Lung microvascular endothelial cell (primary cell): ENCODE measurements at places on chromosomes 5 and 9. TPM values are rescaled to one million over a fixed set of nuclear protein-coding genes. Genes with fewer than 3 reads are reported as not detected.

DNA sequence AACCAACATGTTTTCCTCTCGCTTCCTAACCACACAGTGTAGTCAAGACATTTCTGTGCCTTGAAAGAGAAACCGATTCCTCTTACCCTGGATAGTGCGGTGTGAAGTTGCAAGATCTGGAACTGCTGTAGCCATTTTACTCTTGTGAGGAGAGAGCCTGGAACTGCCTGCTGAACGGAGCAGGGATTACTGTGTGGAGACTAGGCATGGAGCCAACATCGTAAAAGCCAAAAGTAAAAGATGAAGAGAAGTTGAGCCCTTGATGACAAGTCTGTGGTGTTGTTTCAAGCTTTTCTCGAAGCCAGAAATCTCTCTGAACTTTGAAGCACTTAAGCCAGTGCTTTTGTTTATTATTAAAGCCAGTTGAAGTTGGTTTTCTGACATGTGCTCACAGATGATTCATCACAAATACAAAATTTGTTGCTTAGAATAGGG lies 110.1 kb upstream of the GRIN3A start:
- no peak for DNase-seq

- peak; percentile 94 for DNase-seq
These were observed 250.2 kb upstream of the PTGER4 start for GRCh38 chr5:40429258-40430100.

GRCh38 chr5:89443508-89443907 lies 560.5 kb upstream of the MEF2C start:
- no peak for DNase-seq

DNA sequence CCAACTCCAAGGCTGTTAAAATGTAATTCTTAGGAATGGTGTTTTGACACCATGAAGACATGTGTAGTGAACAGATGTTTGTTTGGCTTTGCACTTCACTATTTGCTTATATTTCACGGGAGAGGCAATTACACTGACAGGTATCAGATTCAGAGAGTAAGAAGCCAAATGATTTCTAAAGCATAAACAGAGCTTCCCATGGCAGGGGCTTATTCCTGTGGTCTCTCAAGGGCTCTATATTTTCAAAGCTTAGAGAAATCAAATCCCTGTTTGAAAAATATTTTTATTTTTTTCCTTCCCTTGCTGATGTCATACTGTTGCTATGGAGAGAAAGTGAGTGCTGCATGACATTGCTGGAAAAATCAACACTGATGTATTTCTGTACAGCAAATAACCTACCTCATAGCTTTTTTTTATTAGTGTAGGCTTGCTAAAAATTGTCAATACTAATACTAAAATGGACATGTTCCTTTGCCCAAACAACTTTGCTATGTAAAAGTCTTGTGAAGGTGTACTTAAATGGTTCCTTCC lies 161.4 kb downstream of the GIN1 start:
- peak; percentile 75 for DNase-seq

DNA sequence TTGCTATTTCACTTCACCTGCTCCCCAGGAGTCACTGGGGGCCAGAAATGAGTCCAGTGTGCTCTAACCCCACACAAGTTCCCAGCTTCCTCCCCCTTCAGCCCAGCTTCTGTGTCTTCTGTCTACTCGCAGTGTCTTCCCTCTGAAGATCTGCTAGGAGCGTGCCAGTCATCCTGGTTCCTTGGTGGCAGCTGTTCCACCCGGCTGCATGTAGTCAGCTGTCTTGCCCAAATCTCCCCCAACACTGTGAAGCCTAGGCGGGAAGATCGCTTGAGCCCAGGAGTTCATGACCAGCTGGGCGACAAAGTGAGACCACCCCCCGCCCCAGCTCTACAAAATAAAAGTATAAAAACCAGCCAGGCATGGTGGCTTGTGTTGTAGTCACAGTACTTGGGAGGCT lies 154.0 kb downstream of the GDNF start:
- DNase-seq: no peak

DNA sequence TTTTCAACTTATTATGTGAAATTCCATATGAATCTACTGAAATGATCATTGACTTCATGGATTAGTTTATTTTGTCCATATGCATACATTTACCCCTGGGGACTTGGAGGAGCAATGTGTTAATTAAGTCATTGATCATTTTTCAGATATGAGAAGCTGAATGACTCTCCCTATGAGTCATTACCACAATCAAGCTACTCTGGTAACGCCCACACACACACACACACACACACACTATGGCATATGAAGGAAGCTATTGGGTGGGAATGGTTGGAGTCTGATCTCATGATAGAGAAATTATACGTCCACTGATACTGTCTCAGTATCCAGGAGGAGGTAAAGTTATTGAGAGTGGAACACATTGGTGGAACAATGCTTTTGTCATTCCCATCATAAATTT lies 528.9 kb downstream of the AGTPBP1 start:
- no peak for DNase-seq

GRCh38 chr5:75536147-75536546 lies 24.5 kb downstream of the POLK start:
- DNase-seq: no peak

- DNase-seq: no peak
These were observed 42.6 kb downstream of the HACD4 start for GRCh38 chr9:20988671-20989315.

DNA sequence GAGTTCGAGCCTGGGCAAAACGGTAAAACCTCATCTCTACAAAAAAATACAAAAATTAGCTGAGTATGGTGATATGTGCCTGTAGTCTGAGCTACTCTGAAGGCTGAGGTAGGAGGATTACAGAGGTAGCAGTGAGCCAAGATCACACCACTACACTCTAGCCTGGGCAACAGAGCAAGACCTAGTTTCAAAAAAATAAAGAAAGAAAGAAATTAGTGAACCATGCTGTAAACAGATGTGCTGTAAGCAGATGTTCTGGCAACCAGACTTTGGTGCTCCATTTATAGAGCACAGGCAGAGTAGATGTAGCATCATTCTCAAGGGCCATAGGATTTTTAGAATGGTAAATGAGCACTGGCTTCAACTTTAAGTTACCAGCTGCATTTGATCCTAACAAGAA lies 115.4 kb downstream of the ST8SIA4 start:
- DNase-seq: no peak

- DNase-seq: no peak
These were observed 2.7 kb downstream of the CDC14B start for GRCh38 chr9:96616817-96617438.

DNA sequence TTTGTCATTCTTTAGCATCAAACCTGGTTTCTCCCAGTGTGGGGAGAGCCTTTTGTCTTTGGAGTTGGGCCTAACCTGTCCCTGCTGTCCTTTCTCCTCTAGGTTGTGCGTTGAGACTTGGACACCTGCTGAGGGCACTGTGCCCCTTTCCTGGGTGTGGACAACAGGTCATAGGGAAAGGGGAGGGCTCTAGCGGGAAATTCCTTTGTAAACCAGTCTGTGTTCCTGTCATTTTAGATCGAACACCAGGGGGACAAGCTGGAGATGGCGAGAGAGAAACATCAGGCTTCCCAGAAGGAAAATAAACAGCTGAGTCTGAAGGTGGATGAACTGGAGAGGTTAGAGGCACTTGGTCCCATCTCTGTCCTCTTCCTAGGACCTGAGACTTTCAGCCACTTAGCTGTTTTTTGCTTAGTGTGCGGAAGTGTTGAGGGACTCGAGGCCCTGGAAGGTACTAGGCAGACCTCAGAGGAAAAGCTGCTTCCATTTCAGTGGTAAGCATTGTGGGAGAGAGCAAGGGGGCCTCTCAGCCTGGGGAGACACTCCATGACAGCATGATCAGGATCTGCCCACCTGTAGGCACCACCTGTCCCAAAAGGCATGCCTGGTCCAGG lies 8.6 kb upstream of the GLE1 start:
- DNase-seq: no peak

- no peak for DNase-seq
These were observed 9.8 kb downstream of the NHP2 start for GRCh38 chr5:178143901-178144300.

DNA sequence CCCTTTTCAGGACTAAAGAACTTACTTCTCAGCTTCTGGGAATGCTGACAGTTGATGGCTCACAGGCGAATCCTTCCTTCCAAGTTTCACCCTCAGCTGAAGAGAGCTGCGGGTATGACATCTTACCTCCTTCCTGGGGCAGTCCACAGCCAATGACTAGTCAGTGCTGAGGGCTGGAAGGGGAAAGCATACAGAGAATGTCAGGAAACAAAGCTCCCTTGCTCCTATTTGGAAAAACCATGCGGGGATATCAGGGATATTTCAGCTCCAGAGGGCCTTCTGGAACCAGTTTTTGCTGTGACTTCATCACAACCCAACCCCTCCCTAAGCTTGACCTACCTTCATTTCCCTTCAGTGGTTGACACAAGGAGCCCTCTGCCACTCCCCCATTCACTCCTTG lies 15.7 kb downstream of the FTMT start:
- no peak for DNase-seq

DNA sequence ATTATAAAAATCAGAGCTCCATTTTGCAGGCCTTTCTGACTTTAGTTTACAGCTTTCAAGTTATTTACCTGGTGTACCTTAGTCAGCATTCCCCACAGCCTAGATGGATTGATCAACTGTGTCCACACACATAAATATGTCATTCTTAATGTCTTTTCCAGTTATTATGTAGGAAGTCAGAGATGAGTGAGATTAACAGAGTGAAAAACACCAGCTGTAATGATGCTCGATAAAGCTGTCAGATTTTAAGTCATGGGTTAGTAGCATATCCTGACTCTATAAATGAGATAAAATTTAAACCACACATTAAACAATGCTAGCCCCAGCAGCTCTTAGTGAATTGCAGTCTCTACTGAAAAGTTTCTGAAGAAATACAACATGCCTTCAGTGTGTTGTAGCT lies 48.9 kb downstream of the NUDT12 start:
- DNase-seq: no peak

- DNase-seq: no peak
These were observed 84.4 kb upstream of the RARS1 start for GRCh38 chr5:168401880-168402279.

GRCh38 chr9:99980598-99980997 lies 74.1 kb downstream of the STX17 start:
- no peak for DNase-seq

- DNase-seq: no peak
These were observed 1049.4 kb upstream of the NUDT12 start for GRCh38 chr5:104612005-104612404.

DNA sequence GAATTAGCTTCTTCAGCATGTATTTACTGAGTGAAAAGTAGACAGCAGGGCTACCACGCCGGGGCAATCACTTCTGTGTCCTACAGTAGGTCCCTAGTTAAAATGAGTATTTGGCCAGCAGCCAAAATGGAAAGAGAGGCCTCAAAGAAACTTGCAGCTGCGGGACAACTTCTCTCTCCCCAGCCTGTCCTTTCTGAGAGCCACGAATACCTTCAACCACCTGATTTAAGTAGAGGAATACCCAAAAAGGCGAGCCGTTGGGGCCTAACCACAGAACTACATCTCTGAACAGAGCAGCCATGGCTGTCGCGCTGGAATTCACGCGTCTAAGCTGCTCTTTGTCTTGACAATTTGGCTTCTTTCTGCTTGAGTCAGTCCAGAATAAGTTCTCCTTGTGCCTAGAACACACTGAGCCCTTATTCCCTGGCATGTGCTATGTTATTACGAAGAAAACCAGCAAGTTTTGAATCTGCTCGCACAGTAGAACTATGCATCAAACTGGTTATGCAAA lies 43.8 kb upstream of the GOLPH3 start:
- DNase-seq: no peak

DNA sequence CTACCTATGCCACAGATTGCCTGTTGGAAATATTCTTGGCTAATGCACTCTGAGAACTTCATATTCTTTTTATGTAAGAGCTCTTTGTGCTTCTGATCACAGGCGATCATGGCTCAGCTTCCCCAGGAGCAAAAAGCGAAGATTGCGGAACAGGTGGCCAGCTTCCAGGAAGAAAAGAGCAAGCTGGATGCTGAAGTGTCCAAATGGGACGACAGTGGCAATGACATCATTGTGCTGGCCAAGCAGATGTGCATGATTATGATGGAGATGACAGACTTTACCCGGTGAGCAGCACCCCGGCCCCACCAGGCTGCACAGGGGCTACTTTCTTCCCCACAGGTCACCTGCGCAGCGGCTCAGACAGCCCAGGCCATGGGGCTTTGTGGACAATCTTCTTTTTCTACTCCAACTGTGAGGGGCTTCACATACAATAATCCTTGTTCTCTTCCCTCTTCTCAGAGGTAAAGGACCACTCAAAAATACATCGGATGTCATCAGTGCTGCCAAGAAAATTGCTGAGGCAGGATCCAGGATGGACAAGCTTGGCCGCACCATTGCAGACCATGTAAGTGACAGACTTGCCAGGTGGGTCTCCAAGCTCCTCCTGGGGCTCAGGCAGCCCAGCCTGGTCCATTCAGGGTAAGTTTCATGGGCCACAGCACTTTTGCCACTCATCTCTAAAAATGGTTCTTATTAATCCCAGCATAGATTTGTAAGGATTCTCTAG lies 55.4 kb upstream of the LRRTM2 start:
- no peak for DNase-seq

DNA sequence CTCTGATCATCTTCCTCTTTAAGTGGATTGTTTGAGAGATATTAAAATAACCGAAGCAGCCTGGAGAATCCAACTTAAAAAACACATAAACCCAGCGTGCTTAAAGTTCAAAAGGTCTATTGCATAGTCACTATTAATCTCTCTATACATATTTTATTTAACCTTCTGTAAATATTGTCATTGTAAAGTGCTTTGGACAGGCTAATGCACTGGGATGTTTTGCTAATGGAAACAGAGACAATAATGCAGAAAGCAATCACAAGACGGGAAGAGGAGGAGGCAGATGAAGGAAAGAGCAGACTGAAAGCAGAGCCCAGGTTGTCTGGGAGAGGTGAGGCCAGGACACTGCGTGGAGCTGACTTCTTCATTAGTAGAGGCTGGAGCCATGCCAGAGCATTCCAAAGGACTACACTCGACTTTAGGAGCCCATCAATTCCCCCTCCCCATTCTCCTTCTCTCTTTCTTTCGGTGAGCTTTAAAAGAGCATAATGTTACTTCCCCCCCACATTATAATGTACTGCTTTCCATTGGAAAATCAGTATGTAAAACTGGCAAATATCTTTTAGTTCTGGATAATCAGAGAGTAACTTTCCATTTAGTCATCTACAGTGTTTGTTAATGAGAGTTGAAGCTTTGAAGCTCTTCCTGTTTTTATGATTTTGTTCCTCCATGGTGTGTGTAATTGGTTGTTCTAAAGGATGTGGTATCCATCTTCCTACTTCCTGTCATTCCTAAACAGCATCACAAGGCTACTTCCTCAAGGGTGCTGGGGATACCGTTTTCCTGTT lies 307.3 kb upstream of the MPDZ start:
- peak; percentile 91 for DNase-seq

The SLC25A2 gene
- total RNA-seq: under 0.01 and 0.20 TPM in 2 replicates

The SVEP1 gene
- total RNA-seq: under 0.01 TPM in 2 replicates

The EIF4E1B gene
- total RNA-seq: not detected in 2 replicates

The PIP5KL1 gene
- total RNA-seq: 0.44 and 0.60 TPM in 2 replicates

The ZNF462 gene
- total RNA-seq: 4.2 and 4.6 TPM in 2 replicates
